CD4-positive, alpha-beta T cell treated with Interferon alpha-2 for 1 hour (primary cell): ENCODE measurements at places on chromosomes 1 and 21.

GRCh38 chr1:234342774-234343173, 30.5 kb upstream of the COA6 start:
- DNase-seq, result no peak

DNA sequence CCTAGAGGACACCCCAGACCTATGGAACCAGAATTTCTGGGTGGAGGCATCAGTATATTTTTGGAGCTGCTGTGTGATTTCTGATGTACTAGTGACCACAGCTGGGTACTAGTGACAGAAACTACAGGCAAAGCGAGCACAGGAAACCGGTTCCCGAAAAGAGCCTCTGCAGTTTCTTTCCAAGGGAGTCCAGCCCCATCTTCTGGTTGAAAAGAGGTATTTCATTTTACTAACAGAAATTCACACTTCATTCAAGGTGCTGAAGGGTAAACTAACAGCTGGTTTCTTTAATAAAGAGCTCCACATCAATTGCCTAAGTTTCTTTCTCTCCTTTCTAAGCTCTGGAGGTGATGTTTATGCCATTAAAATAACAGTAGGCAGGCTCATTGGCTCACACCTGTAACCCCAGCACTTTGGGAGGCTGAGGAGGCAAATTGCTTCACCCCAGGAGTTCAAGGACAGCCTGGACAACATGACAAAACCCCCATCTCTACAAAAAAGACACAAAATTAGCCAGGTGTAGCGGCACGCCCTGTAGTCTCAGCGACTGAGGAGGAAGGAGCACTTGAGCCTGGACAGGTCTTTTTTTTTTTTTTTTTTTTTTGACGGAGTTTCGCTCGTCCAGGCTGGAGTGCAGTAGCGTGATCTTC, 22.0 kb downstream of the THAP3 start:
- peak; percentile 24 for DNase-seq

- no peak for DNase-seq
Measured at GRCh38 chr1:231232870-231233734, 7.9 kb upstream of the GNPAT start.

- no peak for DNase-seq
Measured at GRCh38 chr21:45365608-45366241, 39.2 kb upstream of the COL18A1 start.

- no peak for DNase-seq
Measured at GRCh38 chr1:148160343-148161052, 8.4 kb upstream of the NBPF11 start.

DNA sequence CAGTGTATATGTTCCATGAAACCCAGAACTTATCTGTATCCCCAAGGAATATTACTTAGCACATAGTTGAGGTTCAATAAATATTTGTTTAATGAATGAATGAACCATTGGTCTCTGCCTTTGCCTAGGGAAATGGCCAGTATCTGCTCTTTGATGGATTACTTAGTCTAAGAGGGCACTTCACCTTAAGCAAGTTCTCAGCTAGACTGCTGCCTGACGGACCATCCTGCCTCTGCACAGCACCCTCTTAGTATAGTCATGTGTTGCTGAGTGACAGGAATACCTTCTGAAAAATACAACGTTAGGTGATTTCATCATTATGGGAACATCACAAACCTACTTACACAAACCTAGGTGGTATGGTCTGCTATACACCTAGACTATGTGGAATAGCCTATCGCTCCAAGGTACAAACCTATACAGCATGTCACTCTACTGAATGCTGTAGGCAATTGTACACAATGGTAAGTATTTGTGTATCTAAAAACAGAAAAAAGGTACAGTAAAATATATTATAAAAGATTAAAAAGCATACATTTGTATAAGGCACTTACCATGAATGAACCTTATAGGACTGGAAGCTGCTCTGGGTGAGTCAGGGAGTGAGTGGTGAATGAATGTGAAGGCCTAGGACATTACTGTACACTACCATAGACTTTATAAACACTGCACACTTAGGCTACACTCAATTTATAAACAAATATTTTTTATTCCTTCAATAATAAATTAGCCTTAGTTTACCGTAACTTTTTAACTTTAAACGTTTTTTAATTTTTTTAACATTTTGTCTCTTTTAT, 83.7 kb upstream of the LRRC8D start:
- no peak for DNase-seq

- DNase-seq, result no peak
Measured at GRCh38 chr21:38234395-38235142, 22.2 kb upstream of the KCNJ15 start.

GRCh38 chr1:81006502-81006901, 794.2 kb upstream of the ADGRL2 start:
- no peak for DNase-seq

DNA sequence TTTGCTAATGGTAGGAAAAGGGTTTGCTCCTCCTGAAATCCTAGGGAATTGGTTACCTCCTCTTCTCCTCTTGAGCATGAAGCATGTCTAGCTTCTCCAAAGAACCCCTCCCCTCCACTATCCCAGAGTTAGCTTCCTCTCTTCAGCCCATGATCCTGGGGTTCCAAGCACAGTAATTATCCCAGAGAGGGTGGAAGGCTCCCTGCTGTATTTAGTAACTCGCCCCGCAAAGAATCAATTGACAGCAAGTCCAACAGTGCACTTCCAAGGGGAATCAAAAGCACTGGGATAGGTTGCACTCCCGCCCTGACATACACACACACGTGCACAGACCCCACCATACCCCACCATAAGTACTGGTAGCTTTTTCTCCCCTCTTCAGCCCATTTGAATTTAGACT, 3.1 kb downstream of the S100A8 start:
- DNase-seq, result no peak

- no peak for DNase-seq
Measured at GRCh38 chr1:41414296-41414695, 53.1 kb downstream of the FOXO6 start.

DNA sequence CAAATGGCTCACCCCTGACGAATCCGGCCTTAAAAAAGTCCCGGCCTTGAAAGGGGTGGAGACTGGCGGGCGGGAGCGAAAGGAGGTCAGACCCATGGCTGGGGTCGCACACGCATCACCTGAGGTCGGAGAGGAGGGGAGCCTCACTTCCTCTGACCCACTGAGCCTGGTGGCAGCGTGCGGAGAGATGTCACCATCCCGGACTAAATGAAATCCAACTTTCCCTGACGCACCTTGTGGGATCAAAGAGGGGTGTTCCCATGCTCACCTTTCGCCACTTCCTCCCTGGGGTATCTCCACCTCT, 709 bp upstream of the SLC41A1 start:
- DNase-seq, result peak; percentile 52

GRCh38 chr1:65423884-65424572, 3.6 kb downstream of the LEPR start:
- no peak for DNase-seq

DNA sequence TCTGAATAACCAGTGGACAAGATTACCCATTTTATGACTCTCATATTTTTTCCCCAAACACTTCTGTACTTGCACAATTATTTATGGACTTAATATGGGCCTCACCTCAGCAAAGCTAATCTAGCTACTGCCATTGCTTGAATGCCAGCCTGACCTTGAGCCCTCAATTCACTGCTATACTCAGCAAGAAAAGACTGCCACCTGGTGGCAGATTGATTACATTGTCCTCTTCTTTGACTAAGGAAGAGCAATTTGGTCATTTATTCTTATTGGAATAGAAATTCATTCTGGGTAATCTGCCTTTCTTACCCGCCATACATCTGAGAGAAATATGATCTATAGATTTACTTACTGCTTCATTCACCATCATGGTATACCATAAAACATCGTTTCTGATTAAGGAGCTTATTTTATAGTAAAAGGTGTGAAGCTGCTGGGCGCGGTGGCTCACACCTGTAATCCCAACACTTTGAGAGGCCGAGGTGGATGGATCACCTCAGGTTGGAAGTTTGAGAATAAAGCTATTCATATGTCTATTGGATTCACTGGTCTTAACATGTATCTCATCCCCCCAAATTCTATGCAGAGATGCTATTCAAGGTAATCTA, 32.9 kb upstream of the DIPK1A start:
- peak; percentile 83 for DNase-seq

GRCh38 chr1:53485478-53486394, 26.5 kb downstream of the DMRTB1 start:
- DNase-seq, result peak; percentile 56

- DNase-seq, result no peak
Measured at GRCh38 chr1:27928216-27928954, 6.4 kb upstream of the SMPDL3B start.

DNA sequence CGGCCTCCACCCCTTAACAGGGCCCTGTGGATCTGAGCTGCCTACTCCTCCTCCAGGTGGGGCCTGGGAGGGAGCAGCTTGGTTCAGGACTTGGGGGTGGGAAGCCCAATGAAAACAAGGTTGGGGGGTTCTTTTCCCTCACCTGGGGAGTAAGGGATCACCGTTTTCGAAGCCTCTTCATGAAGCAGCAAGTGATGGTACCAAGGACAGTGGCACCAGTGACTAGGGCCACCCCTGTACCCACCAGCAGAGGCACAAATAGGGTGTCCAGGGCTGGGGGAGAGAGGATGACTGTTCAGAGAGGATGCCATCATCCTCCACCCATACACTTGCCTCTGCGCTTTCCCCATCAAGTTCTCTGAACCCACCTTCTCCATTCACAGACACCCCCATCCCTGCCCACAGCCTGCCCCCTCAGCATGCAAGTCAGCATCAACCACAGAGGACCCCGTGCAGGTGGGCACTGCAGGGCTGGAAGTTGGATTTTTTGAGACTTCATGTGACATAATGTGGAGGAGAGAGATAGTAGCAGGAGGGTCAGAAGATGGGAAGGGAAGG, 6.7 kb downstream of the IGSF8 start:
- DNase-seq, result no peak

DNA sequence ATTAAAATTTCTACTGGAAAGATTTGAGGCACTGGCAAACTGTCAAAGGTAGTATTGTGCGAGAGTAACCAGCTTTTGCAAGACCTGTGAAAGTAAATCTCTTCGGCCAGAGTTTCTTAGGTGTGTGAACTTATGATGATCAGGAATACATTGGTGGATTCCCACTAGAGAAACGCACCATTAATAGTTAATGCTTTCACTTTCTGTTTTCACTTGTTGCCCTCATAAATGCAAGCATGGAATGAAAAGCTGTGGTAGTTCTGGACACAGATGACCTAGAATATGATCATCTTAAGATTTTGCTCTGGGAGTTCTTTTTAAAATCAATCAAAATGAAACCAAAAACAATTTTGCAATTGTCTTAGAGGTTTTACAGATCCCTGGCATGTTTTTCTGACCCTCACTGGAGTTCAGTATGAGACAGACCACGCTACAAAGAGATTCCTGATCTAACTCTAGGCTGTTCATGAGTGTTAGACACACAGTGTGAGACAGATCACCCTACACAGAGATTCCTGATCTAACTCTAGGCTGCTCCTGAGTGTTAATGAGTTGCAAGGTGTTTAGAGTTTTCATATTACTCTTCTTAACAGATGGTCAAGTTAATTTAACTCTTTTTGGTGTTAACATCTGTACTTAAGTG, 98.8 kb downstream of the SDCCAG8 start:
- no peak for DNase-seq

- no peak for DNase-seq
Measured at GRCh38 chr1:63640633-63641567, 47.7 kb downstream of the PGM1 start.
